Common myeloid progenitor, CD34-positive (primary cell): ENCODE measurements at places on chromosomes 5 and 9.
A peak's percentile ranks its signal among the peaks of the same experiment; 100 is the strongest.

DNA sequence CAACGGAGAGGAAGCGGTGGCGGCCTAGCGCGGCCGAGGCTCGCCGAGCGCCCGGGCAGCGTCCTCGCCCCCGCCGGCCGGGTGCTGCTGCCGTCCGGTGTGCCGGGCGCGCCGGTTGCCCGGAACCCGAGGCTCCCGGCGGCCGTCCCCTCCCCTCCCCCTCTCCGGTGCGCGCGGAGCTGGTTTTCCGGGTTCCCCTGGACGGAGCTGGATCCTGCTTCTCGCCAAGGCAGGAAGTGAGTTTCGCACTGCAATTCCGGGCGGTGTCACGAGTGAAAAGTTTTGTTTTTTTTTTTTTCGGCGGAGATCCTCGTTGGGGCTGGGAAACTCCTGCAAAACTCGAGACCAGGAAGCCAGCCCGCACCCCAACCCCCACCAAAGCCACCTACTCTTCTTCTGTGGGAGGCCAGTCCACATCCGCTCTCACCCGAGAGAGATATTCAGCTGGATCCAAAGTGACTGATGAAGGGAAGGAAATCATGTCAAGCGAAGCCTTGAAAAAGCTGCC is at the start of gene ERBIN:
Gene ERBIN, plus strand, starts transcription at position 300 of the 508 bp plus-strand sequence. CDS start 66,144 bp downstream, outside the sequence.
- peak; percentile 74 for DNase-seq

DNA sequence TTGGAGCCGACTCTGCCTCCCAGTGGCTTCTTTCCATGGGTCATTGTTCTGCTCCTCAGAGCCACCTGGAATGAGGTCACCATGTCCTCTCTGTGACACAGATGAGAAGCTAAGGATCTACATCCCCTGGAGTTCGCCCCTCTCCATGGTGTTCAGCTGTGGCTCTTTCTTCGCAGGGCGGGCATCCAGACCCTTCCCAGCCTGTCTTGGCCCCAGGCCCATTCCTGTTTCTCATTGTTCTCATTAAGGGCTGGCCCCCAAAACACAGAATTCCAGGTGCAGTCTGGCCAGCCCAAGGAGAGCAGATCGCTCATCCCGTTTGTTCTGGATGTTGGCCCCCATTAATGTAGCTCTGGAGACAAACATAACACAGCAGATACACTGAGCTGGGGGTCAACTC is 66.4 kb upstream of the COL15A1 start:
- no peak for DNase-seq

GRCh38 chr9:115202960-115203751 is 85.2 kb upstream of the TNC start:
- no peak for DNase-seq

DNA sequence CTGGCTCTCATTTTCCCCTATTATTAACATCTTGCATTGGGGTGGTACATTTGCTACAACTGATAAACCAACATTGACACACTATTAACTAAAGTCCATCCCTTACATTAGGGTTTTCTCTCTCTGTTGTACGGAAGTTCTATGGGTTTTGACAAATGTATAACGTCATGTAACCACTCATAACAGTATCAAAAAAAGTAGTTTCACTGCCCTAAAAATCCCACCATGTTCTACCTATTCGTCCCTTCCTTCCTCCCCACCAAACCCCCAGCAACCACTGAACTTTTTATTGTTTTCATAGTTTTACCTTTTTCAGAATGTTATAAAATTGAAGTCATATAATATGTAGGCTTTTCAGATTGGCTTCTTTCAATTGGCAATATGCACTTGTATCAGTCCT is 40.1 kb downstream of the MLLT3 start:
- DNase-seq, result no peak

GRCh38 chr5:107630184-107630583 is 40.6 kb downstream of the EFNA5 start:
- DNase-seq, result no peak

- no peak for DNase-seq
These were observed 753.3 kb upstream of the ZNF608 start for GRCh38 chr5:125499636-125500332.

GRCh38 chr5:56099346-56099745 is 104.6 kb upstream of the IL6ST start:
- no peak for DNase-seq

- DNase-seq, result no peak
These were observed 79.6 kb upstream of the MAST4 start for GRCh38 chr5:66516550-66516949.

GRCh38 chr5:103800741-103801495 is 238.3 kb upstream of the NUDT12 start:
- no peak for DNase-seq

GRCh38 chr9:27535701-27536118 is 6.1 kb upstream of the MOB3B start:
- DNase-seq, result no peak

DNA sequence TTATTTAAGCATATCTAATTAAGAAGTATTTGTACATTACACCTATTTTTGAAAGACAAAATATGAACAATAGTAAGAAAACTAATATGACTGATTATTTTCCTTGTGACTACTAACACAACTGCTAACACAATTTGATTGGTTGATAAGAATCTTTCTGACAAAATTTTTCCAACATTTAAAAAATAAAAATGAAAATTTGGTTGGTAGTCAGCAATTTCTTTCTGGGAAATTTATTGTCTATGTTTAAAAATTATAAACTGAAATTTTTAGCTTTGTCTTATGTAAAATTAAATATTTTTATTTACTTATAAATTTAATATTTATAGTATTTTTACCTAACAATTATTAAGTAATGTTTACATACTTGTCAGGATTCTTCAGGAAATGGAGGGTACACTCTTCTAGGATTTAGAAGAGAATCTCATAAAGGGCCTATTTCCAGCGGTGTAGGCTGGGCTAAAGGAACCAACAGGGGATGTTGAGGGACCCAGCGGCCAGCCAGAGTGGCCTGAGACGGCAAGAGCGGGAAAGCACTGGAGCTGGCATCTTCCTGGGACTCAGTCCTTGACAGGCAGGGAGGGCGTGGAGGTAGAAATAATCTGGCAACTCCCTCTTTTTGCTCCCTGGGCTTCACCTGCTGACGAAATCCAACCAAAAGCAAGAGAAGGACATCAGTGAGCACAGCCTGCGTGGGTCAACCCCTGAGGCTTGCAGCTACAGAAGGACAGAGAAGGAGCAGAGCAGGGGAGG is 14.7 kb upstream of the FAM120A start:
- no peak for DNase-seq

- DNase-seq, result no peak
These were observed 49.0 kb upstream of the POU5F2 start for GRCh38 chr5:93790401-93790800.

GRCh38 chr9:92762781-92763708 is 1.6 kb downstream of the BICD2 start:
- no peak for DNase-seq

DNA sequence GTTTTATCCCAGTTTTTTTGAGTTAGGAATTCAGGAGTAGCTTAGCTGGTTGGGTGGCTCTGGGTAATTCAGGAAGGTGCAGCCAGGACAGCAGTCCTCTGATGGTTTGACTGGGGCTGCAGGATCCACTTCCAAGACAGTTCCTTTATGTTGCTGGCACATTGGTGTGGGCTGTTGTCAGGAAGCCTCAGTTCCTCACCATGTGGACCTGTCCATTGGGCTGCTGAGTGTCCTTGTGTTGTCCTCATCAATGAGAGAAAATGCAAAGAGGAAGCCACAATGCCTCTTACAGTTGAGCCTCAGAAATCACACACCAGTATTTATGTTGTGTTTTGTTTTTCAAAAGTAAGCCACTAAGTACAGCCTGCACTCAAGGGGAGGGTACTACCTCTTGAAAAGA is 140.9 kb downstream of the MAST4 start:
- no peak for DNase-seq

DNA sequence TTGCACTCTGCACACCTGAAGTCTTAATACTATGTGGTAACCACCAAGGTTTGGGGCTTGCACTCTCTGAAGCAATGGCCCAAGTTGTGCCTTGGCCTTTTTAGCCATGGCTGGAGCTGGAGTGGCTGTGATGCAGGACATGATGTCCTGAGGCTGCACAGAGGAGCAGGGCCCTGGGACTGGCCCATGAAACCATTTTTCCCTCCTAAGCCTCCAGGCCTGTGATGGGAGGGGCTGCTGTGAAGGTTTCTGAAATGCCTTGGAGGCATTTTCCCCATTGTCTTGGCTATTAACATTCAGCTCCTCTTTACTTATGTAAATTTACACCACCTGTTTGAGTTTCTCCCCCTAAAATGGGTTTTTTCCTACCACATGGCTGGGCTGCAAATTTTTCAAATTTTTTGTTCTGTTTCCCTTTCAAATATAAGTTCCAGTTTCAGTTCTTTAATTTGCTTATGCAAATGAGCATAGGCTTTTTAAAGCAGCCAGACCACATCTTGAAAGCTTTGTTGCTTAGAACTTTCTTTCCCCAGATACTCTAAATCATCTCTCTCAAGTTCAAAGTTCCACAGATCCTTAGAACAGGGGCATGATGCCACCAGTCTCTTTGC is 237.4 kb upstream of the DMAC1 start:
- DNase-seq, result no peak

DNA sequence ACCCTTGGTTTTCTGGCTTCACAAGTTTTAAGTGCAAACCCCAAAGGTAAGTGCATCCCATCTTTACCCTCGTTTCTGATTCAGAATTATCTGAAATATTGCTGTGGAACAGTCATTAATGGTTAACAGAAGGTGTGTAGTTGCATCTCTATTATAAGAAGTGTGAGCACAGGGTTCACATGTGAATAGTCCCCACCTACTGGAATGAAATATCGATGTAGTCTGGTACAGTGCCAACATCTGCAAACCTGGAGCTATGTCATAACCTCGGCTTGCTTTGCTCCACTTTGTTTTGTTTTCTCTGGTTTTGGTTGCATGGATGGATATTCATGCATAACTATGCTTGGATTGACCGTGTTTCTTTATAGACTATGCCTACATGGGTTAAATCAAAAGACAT is 12.6 kb downstream of the HTR4 start:
- DNase-seq, result no peak

DNA sequence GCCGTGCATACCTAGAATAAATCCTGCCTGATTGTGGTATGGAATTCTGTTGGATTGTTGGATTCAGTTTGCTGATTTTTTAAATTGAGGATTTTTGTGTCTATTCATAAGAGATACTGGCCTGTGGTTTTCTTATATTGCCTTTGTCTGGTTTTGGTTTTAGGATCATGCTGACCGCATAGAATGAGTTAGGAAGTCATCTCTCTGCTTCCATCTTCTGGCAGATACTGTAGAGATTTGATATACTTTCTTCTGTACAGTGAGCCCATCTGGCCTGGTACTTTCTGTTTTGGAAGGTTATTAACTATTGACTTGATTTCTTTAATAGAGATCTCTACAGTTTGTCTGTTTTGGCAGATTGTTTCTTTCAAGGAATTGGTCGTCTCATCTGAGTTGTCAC is 14.7 kb downstream of the CEP72 start:
- DNase-seq, result no peak

- DNase-seq, result no peak
These were observed 244.8 kb upstream of the IRX2 start for GRCh38 chr5:2996248-2996647.

DNA sequence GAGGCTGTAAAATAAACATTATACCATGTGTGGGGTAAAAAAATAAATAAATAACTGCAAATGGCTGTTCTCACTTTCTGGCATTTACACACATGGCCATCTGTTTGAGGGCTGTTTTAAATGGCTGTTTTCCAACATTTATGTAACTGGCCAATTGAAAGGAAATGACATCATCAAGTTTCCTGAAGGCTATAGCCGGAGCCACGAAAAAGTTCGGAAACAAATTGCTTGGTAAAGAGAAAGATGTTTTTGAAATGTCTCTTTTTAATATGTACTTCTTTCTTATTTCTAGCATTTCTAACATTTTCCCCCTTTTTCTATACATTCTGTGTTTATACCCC is 95.4 kb upstream of the DAB2 start:
- peak; percentile 59 for DNase-seq

DNA sequence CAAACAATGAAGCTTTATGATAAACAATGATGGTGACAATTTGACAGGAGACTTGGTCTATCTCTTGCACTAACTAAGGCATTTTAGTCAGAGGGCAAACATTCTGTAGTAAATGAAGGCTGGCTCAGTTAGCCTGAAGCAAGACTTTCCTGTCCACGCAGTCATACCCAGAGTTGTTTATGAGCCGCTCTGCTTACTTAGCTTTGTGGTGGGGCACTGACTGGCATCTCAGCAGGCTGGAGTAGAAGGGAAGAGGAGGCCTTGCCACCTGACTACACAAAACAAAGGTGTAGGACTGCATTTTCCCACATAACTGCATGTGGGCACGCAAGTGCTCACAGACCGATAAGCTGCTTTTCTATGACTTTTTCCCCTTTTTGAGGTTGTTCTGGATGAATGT is 133.7 kb upstream of the EPB41L4A start:
- no peak for DNase-seq

DNA sequence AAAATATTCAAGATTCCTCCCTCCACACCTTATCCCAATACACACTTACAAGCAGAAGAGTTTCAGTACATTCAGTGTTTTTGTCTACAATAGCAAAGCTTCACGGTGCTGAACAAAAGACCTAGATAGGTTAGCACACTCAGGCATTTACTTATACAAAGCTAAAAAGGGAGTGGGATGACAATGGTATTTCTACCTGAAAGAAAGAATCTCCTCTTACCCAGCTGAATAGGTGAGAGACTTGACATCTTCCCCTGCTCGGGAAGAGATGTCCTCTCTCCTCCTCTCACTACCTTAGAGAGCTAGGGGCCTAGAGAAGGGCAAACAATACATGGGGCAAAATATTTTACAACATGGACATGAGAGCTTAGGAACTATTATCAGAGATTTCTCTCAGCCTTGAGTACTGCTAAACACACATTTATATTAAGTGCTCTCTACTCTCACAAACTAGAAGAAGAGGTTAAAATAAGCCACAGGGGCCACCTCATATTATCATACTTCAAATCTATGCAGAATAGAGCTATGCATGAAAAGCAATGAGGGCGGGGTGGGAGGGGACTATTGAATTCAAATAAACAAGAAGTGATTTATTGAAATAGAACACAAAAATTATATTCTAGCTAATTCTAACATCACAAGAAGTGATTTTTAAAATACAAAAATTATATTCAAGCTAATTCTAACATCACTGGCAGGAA is 38.6 kb upstream of the RNF38 start:
- DNase-seq, result no peak

GRCh38 chr5:132756542-132756941 is 9.3 kb downstream of the CCNI2 start:
- DNase-seq, result no peak

- DNase-seq, result peak; percentile 80
These were observed 1.4 kb downstream of the KIF20A start for GRCh38 chr5:138180183-138180782.

GRCh38 chr9:112002847-112003457 is 106.3 kb downstream of the UGCG start:
- no peak for DNase-seq

DNA sequence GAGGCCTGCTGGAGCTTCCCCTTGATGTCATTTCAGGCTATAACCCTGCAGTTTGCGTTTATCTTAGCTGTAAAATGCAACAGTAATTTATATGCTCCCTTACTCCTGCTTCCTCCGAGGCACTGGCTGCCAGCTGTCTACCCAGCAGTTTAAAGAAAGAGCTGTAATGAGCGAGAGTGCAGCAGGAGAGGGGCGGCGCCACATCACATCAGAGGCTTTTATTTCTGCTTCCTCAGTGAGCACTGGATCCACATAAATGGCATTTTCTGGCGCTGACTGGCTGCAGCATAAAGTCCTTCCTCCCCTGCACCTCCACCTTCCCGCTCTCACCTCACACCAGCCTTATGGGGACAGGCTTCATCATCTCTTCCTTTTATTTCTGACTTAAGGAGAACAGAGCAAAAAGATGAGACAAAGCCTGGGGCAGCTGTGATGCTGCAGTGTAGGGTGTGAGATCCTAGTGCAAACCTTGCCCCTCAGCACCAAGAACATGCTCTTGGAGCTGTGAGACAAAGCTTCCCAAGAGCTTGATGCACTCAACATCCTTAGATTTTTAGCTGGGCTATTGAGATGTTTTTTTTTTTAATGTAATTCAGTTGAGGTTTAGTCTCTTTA is 829.6 kb upstream of the ZNF608 start:
- no peak for DNase-seq
